ENCODE measurements at places on chromosomes 11 and 22. TPM values are rescaled to one million over a fixed set of nuclear protein-coding genes. Genes with fewer than 3 reads are reported as not detected.

BBS1 gene
- total RNA-seq = 22.9 TPM

- H3K36me3 ChIP-seq = no peaks in the 10 kb centered on the region
- H3K4me3 ChIP-seq = no peak overlapping the region
- no peaks in the 10 kb centered on the region for H3K4me1 ChIP-seq
- H3K27me3 ChIP-seq = no peaks in the 10 kb centered on the region
- no peak for DNase-seq
These were observed 268.6 kb downstream of the JRKL start for GRCh38 chr11:96658436-96658835.

GRCh38 chr11:36427079-36427478 is 83.0 kb downstream of the TRAF6 start:
- no peaks in the 10 kb centered on the region for H3K36me3 ChIP-seq
- no peak for DNase-seq
- H3K4me3 ChIP-seq = no peak overlapping the region
- H3K4me1 ChIP-seq = no peaks in the 10 kb centered on the region
- H3K27ac ChIP-seq = no peak overlapping the region

DNA sequence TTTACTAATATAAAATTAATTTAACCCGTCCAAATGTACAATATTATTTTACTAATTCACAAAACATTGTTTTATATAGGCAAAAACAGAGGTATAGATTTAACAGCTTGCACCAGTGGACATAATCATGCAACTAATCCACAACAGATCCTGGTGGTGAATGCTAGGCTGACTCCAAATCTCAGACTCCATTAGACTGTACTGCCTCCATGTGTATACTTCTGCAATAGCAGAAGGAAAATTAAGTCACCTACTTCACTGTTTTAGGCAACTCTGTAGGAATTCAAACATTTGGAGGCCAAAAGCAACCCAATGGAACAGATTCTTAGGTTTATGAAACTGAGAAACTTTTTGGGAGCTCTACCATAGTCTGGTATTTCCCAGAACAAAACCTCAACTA is 30.0 kb upstream of the RAB39A start:
- no peak overlapping the region for H3K4me3 ChIP-seq
- H3K36me3 ChIP-seq = no peaks in the 10 kb centered on the region
- DNase-seq = no peak
- H3K4me1 ChIP-seq = no peaks in the 10 kb centered on the region
- H3K27me3 ChIP-seq = no peaks in the 10 kb centered on the region

GRCh38 chr22:50498322-50498890 is 9.1 kb downstream of the LMF2 start:
- H3K27me3 ChIP-seq = peaks cover 3% of the 10 kb centered on the region
- peaks cover 6% of the 10 kb centered on the region for H3K4me1 ChIP-seq
- peak; percentile 85 for DNase-seq
- H3K4me3 ChIP-seq = no peak overlapping the region

- DNase-seq = no peak
- H3K27ac ChIP-seq = no peak overlapping the region
- no peaks in the 10 kb centered on the region for H3K36me3 ChIP-seq
- peaks cover 32% of the 10 kb centered on the region for H3K4me1 ChIP-seq
- H3K27me3 ChIP-seq = peaks cover 65% of the 10 kb centered on the region
These were observed 636 bp downstream of the PAMR1 start for GRCh38 chr11:35524780-35525179.

- H3K27me3 ChIP-seq = no peaks in the 10 kb centered on the region
- H3K27ac ChIP-seq = no peak overlapping the region
- peaks cover 4% of the 10 kb centered on the region for H3K4me1 ChIP-seq
These were observed 1.7 kb downstream of the BAIAP2L2 start for GRCh38 chr22:38108561-38109319.
